ENCODE measurements at places on chromosomes 12 and 14.

- no peak overlapping the region for H3K27ac ChIP-seq
- no peaks in the 10 kb centered on the region for H3K36me3 ChIP-seq
- DNase-seq = no peak
- no peaks in the 10 kb centered on the region for H3K4me1 ChIP-seq
These were observed 144.7 kb downstream of the ALX1 start for GRCh38 chr12:85424581-85425348.

DNA sequence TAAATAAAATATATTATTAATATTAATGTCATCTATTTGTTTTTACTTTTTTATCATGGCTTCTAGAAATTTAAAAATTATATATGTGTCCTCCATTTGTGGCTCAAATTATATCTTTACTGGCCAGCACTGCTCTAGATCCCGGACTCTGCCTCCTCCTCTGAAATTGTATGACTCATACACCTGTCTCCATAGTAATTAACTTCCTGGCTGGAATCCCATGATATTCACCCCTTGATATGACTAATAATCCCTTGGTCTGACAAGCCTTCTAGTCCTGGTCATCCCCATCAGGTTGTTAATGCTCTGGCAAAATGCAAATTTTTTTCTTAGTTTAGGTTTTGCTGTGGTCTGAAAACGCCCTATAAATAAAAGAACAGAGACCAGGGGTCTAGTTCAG lies 116.2 kb downstream of the BMP4 start:
- H3K4me1 ChIP-seq = no peaks in the 10 kb centered on the region
- no peak overlapping the region for H3K27ac ChIP-seq
- no peak for DNase-seq

DNA sequence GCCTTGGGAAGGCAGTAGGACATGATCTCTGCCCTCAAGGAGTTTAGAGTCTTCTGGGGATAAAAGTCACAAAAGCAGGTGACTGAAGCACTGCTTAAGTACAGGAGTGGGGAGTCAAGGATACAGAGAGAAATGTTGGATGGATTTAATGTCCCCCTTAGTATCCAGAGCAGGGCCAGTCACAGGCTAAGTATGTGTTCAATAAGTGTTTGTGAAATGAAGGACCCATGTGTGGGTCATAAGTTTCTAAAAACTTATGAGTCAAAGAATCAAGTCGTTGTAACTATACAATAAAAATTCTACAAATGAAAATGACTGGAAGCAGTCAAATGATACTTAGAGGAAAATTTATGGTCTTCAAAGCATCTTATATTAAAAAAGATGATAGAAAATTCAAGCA lies 25.1 kb downstream of the KRT80 start:
- no peak for DNase-seq
- H3K27ac ChIP-seq = no peak overlapping the region
- H3K36me3 ChIP-seq = no peaks in the 10 kb centered on the region
- peaks cover 3% of the 10 kb centered on the region for H3K4me1 ChIP-seq

DNA sequence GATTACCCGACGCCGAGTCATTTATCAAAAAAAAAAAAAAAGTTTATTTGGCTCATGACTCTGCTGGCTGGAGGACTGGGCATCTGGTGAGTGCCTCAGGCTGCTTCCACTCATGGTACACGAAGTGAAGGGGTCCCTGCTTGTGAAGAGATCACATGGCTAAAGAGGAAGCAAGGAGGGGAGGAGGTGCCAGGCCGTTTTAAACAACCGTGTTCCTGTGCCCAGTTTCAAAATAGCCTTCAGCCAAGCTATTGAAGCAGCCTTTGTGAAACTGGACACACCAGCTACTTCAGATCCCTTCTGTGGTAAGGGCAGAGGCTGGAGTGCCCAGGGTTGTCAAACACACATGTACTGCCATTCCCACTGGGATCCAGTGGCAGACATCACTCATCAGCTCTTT lies 7.6 kb downstream of the POP5 start:
- no peaks in the 10 kb centered on the region for H3K27me3 ChIP-seq
- no peak overlapping the region for H3K4me3 ChIP-seq
- no peaks in the 10 kb centered on the region for H3K4me1 ChIP-seq
- H3K27ac ChIP-seq = no peak overlapping the region
- DNase-seq = no peak

DNA sequence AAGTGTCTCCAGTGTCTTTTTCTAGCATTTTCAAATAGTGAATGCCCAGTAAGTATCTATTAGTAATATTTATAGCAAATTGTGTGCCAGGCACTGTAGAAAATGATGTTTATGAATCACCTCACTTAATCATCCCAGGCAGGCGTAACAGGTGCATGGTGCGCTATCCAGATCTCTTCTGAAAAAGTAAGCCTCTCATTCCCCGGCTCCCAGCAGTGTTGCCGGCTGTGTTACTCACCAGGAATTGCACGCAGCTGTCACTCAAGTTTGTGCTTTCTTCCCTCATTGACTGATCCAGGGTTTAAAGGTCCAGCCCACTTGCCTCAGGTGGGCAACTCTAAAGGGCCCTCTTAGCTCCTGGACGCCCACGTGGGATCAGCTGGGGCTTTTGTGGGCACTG lies 173.8 kb upstream of the RASSF8 start:
- H3K27me3 ChIP-seq = no peaks in the 10 kb centered on the region
- no peak overlapping the region for H3K4me3 ChIP-seq
- H3K27ac ChIP-seq = no peak overlapping the region

GRCh38 chr12:56935157-56935556 lies 949 bp upstream of the SDR9C7 start:
- no peak for DNase-seq
- no peak overlapping the region for H3K4me3 ChIP-seq
- peaks cover 5% of the 10 kb centered on the region for H3K4me1 ChIP-seq
- H3K36me3 ChIP-seq = no peaks in the 10 kb centered on the region

GRCh38 chr14:21229821-21230220 lies 39.4 kb downstream of the HNRNPC start:
- H3K36me3 ChIP-seq = peaks cover 41% of the 10 kb centered on the region
- no peaks in the 10 kb centered on the region for H3K27me3 ChIP-seq
- H3K27ac ChIP-seq = peak overlapping the region; percentile 2
- DNase-seq = no peak
- no peak overlapping the region for H3K4me3 ChIP-seq

DNA sequence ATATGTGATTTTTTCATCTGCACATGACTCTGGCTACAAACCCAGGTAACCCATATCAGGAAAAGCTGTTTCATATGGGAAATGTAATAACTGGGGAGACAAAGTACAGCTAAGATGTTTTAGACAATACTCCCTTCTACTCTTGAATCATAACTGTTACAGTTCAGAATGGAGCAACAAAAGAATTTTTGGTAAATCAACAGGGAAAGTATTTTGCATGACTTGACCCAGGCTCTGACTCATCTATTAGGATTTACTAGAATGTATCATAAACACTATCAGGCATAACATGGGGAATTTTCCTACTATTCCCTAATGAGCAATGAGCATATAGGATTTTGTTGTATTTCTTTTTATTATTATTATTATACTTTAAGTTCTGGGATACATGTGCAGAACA lies 553.0 kb downstream of the SLC16A7 start:
- no peak overlapping the region for H3K27ac ChIP-seq
- no peaks in the 10 kb centered on the region for H3K27me3 ChIP-seq
- DNase-seq = no peak
- H3K4me1 ChIP-seq = no peaks in the 10 kb centered on the region
- no peaks in the 10 kb centered on the region for H3K36me3 ChIP-seq
- H3K4me3 ChIP-seq = no peak overlapping the region

Measured in heart right ventricle (tissue), 16 donors.